ENCODE measurements at places on chromosomes 3 and 15.

DNA sequence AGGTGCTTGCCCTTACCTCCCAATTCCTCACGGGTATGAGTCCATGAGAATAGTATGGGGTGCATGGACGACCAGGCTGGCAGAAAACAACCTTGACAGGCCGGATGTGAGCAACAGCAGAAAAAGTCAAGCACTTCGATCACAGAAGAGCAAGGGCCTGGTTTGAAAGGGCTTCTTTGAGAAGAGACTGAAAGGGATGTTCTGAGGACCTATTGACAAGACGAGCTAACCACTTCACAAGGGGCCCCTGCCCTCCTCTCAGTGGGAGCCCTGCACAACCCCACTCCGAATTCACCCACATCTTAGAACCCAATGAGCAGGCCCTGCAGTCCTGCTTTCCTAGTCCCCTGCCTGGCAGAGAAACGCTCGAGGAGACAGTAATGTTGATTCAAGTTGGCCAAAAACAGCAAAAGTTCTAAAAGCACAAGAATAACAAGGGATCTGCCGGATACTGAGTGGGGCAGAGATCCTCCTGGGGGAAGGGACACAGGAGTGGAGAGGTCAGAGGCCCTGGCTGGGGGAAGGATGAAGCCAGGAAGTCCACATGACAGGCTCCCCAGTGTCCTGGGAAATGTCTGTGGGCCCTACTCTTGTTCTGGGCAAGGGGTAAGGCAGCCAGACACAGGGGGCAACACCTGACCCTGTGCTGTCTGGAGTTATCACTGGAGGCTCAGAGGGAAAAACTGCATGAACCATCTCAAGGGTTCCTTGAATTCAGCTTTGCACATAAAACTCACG lies 14.8 kb upstream of the CX3CR1 start:
- DNase-seq = no peak

- DNase-seq = no peak
Observed at GRCh38 chr3:64890006-64890405, 202.2 kb upstream of the ADAMTS9 start.

- DNase-seq = no peak
Observed at GRCh38 chr15:61996056-61996635, 64.1 kb downstream of the VPS13C start.

DNA sequence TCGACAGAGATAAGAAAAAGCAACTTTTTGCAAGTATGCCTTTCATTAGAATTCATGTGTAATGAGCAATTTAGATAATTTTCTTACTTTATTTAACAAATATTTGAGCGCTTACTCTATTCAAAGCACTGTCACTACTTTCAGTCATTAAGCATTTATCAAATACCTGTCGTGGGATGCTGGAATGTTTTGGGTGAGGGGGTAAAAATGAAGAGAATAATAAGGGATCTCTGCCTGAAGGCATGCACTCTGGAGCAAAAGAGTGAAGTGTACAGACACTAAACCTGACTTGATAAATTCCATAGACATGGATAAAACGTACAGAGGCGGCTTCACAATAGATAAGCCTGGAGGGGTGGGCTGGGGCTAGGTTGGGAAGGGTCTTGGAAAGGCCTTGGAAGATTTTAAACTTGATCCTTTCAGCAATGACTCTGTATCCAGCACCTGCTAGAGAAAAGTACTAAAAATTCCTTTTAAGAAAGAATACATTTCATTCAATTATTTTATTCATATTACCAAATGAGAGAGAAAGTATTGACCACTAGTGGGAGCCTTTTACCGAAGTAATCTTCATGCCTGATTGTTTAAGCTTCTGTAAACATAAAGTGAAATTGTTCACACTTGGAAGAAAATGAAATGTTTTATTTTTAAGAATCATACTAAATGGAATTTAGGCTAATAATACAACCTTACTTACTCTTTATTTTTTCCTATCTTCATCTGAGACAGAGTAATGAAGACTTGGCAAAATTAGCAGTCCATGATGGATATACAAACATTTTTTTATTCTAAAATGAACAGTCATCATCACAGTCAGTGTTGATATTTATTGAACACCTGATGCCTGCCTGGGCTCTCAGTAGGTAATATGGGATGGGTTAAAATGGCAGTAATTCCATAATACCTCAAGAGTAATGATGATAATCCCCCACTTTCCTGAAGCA lies 113.2 kb downstream of the PPP2R3A start:
- peak; percentile 5 for DNase-seq

All from DMS 273 treated with DMSO at 0.1 percent for 48 hours (cell line).